Cardiac fibroblast (primary cell): ENCODE measurements at places on chromosomes 12 and 14.

DNA sequence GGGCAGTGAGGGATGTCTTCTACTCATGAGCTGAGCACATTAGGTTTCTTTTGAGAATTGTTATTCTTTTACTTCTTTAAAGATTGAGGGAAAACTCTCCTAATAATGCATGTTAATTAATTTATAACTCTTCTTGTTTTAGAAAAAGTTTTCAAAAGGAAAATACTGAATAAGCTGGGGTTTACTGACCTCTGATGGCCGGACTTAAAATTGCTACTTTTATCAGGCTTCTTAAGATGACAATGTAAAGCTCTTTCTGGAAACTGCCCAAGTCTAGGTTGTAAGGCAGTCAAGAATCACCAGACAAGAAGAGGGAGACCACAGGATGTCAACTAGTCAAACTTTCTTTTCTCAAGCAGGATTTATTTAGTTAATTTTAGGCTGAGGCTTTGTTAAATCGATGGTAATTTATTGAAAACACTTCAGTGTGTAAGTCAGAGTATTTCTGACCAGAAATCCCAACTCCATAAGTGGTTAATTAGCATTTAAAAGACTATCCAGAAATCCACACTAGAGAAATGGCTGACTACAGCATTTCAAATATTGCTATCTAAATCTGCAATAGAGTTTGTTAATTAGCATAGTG is 82.1 kb downstream of the AVPR1A start:
- DNase-seq: peak; percentile 88

GRCh38 chr14:100223332-100224201 is 15.4 kb upstream of the YY1 start:
- DNase-seq: no peak

DNA sequence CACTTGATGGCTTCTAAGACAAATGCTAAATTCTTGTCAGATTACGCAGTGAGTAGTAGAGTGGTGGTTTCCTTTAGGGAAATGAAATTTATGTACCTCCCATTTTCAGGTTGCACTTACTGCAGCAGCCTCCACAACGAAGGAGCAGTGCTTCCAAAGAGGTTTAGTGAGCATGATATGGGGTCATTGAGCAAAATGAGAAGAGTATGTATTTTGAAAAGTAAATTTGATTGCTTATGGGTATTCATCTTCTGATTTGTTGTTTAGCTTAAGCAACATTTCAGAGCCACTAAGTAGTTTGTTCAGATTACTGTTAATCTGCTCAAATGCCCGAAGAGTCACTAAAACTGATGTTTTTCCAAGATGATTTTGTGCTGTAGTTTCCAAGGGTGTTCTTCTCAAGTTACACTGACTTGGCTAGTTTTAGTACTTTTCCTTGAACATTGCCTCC is 493.6 kb downstream of the PCNX1 start:
- DNase-seq: peak; percentile 47

DNA sequence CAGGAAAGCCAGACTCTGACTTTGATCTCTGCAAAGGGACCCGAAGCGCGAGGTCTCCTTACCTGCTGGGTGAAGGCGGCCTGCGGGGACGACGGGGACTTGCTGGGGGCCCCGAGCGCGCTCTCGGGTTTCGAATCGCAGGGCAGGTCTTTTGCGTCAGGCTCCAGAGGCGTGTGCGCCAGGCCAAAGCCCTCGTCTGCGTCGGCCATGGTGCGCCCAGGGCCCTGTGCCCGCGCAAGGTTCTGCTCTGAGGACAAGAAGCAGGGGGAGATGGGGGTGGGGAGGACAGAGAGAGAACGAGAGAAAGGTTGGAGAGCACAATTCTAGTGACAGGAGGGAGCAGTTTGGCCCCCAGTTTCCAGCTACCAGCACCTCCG is 2.3 kb downstream of the TBX5 start:
- peak; percentile 19 for DNase-seq

GRCh38 chr12:43969882-43970281 is 134.0 kb downstream of the TMEM117 start:
- peak; percentile 26 for DNase-seq

- peak; percentile 72 for DNase-seq
Observed at GRCh38 chr12:11877869-11878780, 192.6 kb upstream of the BCL2L14 start.

GRCh38 chr14:88385212-88386101 is at the start of gene SPATA7:
Gene SPATA7 (plus strand): TSS chr14:88385657. CDS start chr14:88385819, 162 bp downstream.
- peak; percentile 86 for DNase-seq

DNA sequence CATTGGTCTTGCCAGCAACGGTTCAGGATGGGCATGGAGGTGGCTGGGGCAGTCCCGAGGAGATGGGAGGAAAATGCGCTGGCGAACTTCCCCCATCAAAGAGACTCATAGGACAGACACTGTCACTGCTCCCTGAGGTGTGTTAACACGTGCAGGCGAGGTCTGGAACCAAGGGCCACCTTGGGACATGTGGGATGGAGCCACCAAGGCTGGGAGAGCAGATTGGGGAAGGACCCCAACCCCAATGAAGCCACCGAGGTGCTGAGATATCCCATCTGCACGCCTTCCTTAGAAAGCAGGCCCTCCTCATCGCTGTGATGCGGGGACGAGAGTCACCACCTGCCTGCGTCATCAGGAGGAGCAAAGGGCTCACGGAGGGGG is 16.9 kb upstream of the BEGAIN start:
- no peak for DNase-seq

DNA sequence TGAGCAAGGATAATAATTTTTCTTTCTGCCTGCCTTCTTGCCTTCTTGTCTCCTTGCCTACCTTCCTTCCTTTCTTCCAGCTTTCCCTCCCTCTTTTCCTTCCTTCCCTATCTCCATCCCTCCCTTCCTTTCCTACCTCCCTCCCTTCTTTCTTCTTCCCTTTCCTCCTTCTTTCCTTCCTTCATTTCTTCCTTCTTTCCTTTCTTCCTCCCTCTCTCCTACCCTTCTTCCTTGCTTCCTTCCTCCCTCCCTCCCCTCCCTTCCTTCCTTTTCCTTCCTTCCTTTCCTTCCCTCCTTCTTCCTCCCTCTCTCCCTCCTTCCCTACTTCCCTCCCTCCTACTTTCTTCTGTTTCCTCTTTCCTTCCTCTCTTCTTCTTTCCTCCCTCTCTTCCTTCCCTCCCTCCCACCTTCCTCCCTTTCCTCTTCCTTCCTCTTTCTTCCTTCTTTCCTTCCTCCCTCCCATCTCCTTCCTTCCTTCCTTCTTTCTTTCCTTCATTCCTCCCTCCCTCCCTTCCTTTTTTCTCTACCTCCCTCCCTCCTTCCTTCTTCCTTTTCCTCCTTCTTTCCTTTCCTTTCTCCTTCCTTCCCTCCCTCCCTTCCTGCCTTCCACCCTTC is 329.8 kb downstream of the APAF1 start:
- no peak for DNase-seq

GRCh38 chr12:76890151-76891143 is 11.6 kb upstream of the CSRP2 start:
- DNase-seq: no peak

DNA sequence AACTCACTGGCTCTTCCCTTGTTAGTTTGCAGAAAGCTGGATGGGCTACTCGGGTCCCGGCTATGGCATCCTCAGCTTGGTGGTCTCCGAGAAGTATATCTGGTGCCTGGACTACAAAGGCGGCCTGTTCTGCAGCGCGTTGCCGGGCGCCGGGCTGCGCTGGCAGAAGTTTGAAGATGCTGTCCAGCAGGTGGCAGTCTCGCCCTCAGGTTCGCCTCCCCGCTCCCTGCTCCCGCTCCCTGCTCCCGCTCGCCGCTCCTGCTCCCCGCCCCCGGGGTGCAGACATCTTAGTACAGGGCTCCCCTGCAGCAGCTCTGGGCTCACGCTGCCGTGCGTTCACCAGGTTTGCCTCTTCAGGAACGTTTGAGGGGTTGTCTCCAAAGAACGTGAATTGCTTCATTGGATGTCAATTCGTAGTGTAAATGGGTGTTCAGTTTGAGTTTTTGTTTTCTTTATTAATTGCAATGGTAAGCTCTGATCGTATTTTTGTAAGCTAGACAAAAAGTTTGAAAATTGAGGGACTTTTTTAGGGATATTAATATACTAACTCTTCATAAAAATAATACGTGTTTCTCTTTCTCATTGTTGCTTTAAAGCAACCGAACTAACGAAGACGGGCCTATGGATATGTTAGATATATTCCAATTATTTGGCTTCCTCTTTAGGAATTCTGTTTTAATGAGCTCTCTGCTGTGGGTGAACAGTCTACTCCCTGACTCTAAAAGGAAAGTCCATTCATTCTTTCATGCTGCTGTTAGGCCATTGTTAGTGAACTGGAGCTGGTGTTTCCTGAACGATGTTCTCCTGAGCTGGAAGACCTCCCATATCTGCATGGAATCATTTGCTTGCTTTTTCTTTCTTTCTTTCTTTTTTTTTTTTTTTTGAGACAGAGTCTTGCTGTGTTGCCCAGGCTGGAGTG is 71.3 kb downstream of the ANKRD9 start:
- peak; percentile 86 for DNase-seq

GRCh38 chr12:67701121-67701520 is 52.6 kb downstream of the DYRK2 start:
- DNase-seq: no peak

DNA sequence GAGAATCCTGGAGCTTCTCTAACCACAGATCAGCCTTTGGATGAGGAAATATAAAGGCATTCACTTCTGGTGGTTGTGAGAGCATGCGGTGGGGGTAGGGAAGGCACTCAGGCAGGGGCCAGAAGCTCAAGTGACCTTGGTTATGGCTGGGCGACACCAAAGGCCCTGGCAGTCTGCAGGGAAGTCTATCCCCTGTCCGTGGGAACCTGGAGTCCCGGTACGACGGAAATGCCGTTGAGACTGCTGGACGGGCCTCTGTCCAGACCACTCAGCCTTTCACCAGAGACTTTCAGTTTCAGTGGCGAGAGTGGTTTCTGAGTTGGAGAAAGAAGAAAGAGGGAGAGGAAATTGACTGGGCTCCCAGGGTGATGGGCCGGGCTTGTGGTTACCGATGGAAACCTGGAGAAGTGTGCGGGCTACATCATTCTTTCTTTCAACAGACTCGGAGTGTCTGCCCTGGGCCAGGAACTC is 20.9 kb downstream of the ISCA2 start:
- DNase-seq: peak; percentile 67

- no peak for DNase-seq
Observed at GRCh38 chr12:109626378-109627115, 53.0 kb downstream of the MVK start.

GRCh38 chr14:22472935-22473854 is 115.8 kb downstream of the DAD1 start:
- DNase-seq: peak; percentile 71

- peak; percentile 73 for DNase-seq
Observed at GRCh38 chr12:49515266-49515665, 23.6 kb upstream of the KCNH3 start.

GRCh38 chr12:29957835-29958234 is 174.1 kb upstream of the TMTC1 start:
- no peak for DNase-seq

DNA sequence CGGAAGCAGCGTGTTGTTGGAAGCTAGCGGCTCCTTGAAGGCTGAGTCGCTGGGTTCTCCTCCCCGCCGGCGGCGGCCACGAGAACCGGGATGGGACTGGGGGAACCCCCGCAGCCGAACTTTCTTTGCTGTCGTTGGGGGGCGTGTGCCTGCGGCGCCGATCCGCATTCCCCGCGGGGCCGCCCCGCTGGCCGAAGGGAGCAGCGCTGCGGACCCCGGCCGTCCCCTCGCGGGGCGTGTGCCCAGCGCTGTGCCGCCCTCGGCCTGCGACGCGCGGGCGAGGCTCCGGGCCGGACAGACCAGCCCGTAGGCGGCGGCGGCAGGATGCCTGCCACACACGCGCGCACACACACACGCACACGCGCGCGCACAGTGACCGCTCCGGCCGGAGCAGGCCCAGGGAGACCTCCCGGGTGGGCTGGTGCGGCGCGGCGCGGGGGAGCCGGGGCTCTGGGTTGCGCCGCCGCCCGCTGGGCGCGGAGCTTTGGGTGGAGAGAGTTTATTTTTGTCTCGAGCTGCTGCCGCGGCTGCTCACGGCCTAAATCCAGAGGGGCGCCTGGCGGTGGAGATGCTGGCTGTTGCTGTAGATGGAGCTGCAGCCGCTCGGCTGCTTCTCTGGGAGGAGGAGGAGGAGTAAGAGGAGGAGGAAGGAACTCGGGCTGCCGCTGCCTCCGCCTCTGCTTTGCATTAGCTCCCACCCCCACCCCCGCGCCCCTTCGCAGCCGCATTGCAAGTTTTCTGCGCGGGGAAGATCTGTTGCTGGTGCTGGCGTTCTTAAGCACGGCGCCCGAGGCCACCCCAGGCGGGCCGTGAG is at the start of gene SAMD4A:
SAMD4A (plus strand) TSS at position 719 of the 814 bp plus-strand sequence. CDS start 789 bp downstream, outside the sequence.
- peak; percentile 95 for DNase-seq

DNA sequence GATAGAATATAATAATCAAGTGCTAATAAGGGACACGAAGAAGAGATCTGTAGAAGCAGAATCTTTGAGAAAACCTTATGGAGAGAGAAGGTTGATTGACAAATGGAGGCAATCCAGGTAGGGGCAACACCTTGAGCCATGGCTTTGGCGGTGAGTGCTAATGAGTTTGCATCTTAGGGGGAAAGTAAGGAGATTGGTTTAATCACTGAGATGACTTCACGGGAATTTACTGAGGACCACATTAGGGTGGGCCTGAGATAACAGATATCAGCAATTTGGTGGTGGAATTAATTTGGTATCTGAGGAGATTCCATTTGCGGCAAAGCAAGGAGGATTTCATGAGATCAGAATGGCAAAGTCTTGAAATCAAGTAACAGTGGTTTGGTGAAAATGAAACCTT is 1.8 kb upstream of the LARP4 start:
- DNase-seq: no peak
